ENCODE measurements at places on chromosomes 16 and 17.

DNA sequence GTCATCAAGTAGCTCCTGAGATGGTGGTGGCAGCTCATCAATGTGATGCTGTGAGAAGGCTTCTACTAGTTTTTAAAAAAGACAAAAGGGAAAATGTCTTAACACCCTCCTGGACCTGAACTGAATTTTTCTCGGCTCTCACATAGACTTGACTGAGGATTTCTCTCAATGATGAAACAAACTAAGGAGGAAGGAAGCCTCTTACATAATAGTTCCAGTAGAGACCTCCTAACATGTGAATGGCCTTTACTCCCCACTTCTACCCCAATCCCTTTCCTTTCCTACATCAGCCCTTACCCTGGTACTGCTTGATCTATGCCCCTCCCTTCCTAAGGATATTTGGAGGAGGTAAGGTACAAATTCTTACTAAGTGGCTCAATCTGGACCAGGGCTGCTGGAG lies 54.8 kb upstream of the MTMR4 start:
- no peak for DNase-seq

DNA sequence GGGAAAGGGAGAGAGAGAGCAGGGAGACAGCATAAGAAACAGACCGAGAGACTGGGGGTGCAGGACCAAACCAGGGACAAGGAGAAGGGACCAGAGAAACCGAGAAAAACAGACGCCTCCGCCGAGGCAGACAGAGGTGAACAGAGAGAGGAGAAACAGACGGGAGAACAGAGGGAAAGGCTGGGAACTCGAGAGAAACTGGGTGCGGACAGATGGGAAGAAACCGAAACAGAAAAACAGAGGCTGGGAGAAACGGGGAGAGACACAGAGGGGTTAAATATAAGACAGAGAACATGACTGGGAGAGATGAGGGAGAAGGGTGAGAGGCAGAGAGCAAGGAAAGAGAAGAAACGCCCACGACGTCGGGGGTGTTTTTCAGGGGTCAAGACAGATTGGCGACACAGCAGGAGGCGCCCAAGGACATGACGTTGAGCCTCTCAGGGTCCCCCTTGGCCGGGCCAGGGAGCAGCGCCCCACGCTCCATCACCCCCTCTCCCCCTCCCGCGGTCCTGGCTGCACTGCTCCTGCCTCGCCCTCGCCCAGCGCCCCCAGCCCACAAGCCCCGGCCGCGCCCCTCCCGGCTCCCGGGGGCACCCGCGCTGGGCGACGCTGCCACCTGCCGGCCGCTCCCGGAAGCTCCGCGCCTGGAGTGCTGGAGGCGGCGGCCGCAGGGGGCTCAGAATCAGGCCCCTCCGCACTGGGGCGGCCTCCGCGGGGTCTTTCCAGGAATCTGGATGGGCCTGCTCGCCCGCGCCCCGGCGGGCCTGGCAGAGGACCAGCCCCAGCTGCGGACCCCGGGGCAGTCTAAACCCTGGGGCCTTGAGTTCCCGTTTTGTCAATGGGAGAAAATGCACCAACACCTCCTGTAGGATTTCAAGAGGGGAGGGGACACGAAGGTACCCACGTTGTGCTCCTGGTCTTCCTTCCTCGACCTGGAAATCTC lies 1.3 kb upstream of the TMEM92 start:
- DNase-seq = no peak

- no peak for DNase-seq
Measured at GRCh38 chr17:65177901-65178300, 40.7 kb downstream of the RGS9 start.

DNA sequence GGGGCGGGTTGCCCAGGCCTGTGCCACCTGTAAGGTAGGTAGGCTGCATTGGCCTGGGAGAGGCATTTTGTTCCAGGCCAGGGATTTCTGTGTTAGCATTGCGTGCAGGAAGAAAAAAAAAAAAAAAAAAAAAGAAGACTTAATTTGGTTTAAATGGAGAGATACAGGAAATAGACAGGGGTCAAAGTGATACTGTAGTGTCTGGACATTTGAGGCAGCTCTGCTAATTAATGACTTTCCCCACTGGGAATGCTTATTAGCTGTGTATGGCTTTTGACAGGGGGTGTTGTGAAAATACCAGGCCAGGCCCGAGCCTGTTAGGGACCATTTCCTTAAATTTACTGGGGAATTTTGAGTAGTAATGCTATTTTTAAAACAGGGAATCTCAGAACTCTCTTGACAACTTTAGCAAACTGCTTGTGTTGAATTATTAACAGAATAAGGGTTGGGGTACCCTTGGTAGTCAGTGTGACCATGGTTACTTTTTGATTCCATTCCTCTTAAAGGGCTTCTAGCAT lies 1.0 kb downstream of the MAP2K4 start:
- no peak for DNase-seq

DNA sequence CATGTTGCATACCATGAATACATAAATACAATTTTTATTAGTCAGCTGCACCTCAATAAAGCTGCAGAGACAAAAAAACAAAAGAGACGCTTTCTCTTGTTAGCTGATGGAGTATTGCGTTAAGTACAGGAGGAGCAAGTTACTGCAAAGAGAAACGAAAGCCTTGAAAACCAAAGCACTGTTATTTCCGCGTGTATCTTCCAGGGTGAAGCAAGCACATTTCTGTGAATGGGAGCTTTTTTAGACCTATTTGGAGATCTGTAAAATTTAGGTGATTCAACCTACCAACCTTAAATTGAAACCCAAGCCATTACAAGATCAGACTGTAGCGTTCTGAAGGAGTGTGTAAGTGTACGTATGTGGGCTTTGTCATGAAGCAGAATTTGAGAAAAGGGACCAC lies 390.4 kb downstream of the SOX9 start:
- DNase-seq = no peak

GRCh38 chr16:8929086-8929748 lies 34.5 kb downstream of the USP7 start:
- DNase-seq = no peak

- no peak for DNase-seq
Measured at GRCh38 chr17:7922845-7923628, 6.6 kb downstream of the KCNAB3 start.

- DNase-seq = no peak
Measured at GRCh38 chr17:35239823-35240222, 3.0 kb upstream of the SLFN5 start.

- no peak for DNase-seq
Measured at GRCh38 chr17:37147301-37147812, 198.6 kb downstream of the AATF start.

DNA sequence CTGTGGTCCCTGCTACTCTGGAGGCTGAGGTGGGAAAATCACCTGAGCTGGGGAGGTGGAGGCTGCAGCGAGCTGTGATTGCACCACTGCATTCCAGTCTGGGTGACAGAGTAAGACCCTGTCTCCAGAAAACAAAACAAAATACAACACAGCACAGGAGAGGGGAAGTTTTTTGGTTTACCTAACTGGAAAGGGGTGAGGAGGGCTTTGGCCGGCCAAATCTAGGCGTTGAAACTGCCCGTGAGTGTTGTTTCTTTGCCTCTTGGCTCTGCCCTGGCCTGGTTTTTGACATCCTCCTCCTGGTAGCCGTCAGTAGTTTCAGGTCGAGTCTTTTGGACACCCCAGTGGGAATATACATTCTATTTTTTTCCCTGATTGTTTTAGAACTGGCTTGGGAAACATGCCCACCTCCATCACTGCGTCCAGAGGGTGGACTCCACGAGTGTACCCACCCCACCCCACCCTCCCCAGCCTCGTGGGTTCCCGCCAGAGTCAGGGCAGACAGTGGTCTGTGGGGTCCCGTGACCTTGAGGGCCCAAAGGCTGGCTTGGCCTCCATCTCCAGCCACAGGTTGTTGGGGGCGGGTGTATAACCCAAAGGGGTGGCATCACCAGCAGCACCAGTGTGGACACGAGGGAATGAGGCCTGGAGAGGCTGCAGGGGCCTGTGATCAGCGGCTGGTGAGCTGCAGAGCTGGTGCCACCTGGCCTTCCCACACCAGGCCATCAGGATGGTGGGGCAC lies 42.7 kb downstream of the NT5M start:
- DNase-seq = no peak

GRCh38 chr16:62225675-62226074 lies 189.4 kb upstream of the CDH8 start:
- DNase-seq = no peak

- no peak for DNase-seq
Measured at GRCh38 chr17:65201331-65201730, 64.2 kb downstream of the RGS9 start.

- DNase-seq = no peak
Measured at GRCh38 chr17:74836191-74836590, 23.5 kb downstream of the GRIN2C start.

- DNase-seq = no peak
Measured at GRCh38 chr16:73124665-73125375, 76.9 kb upstream of the ZFHX3 start.

GRCh38 chr16:23207485-23207884 lies 24.9 kb downstream of the SCNN1G start:
- no peak for DNase-seq

- DNase-seq = no peak
Measured at GRCh38 chr17:50322271-50322670, 23.7 kb upstream of the XYLT2 start.

- DNase-seq = no peak
Measured at GRCh38 chr16:47866423-47866822, 289.4 kb downstream of the ABCC12 start.

DNA sequence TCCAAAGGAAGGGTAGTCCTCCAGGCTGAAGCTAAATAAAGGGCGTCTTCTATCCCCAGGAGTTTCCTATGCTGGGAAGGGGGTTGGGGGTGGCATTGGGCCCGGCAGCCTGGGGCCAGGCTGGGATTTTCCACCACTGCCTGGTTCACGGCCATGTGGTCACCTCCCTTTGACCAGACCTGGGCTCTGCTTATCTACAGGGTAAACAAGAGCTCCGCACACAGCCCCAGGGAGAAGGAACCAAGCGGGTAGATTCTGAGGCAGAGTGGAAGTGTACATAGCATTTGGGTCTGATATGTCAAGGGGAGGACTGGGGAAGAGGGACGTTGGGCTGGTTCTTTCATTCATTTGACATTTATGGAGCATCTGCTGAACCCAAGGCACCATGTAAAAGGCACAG lies 27.2 kb upstream of the TMEM220 start:
- DNase-seq = no peak

- DNase-seq = no peak
Measured at GRCh38 chr17:46815474-46816353, 2.8 kb downstream of the WNT3 start.

DNA sequence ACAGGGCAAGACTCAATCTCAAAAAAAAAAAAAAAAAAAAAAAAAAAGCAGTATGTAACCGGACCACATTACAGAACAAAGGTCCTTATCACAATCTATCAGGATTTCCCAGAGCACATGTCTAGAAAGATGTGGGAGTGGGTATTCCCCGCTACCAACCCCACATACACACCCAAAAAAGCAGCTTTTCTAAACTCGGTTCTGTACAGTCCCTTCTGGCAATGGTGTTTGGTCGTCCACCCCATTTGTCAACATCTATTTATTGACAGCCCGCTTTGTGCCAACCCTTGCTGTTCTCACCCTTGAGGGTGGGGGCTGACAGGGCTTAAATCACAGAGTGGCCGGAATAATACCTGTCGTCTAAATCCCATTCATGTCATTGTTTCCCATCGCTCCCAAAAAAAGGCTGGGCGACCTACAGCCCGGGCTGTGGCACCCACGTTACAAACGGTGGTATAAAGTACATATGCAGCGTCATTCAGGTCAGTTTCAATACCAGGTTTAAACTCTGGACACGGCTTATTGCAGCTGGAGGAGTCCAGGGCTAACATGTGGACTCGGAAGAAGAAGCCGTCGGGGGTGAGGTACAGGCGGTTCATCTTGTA lies 3.6 kb downstream of the C17orf58 start:
- DNase-seq = no peak

DNA sequence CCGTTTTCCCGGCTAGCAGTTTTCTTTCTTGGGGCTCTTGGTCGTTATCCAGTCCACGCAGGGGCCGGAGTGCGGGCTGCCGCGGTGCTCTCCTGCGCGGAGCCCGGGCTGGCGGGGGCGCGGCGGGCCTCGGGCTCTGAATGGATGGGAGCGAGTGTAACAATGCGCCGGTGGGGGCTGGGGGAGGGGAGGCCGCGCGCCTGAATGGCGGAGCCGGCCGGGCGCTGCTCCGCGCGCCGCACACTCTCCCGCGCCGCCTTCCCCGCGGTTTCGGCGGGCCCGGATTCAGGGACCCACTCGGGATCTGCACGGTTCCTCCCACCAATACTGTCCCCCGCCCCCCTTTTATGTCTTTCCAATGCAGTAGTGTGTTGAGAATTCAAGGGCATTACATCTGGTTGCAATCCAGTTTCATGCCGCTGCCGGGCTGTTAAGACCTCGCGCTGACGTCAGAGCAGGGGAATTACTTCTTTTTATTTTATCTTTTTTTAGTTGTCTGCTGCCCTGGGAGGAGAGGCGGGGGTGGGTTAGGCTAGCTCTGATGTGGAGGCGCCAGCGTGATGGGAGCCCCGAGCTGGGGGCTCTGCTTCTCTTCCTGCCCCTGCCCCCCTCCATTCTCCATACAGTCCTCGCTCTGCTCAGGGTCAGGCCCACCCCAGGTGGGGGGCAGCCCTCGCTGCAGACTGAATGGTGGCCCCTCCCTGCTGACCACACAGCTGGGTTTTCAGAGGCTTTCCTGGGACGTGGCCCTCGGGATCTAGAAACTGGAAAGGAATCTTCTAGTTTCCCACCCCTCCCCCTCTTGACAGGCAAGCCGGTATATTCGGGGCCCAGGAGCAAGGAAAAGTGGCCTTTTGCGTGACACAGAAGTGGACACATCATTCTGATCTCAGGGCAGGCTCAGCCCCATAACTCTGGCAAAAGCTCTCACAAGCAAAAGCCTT lies 1.8 kb downstream of the RAI1 start:
- DNase-seq = no peak

DNA sequence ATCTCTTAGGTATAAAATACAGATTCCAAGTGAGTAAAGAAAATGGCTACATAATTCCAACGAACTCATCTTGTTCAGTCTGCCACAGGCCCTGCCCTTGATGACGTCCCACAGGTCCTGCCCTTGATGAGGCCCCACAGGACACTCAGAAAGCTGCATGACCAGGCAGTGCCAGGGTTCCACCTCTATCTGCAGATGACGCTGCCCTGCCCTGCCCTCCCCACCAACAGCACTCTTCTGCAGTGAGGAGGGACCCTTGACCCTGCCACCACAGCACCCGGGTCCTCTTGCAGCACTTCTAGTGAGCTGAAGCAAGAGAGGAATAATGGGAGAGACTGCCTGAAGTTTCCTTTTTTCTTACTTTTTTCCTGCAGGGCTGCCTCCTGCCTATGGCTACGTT lies 118.4 kb downstream of the VPS53 start:
- DNase-seq = no peak

DNA sequence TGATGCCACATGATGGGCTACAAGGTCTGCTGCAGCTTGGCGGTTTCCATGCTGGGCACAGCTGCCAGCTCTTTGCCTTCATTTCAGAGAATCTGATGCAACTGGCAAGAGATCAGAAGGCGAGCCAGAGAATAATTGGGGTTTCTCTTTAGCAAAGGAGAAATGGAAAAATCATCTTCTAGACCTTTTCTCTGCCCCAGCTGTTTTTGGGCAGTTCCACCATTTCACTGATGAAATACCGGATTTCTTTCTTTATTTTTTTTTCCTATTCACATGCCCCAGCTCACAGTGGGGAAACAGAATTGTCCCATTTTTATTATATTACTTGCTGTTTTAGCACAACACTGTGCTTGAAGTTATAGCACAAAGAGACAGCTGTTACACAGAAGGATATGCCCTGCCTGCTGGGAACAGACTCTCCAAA lies 439.3 kb upstream of the GOT2 start:
- DNase-seq = no peak

- DNase-seq = no peak
Measured at GRCh38 chr16:84091460-84091859, 25.3 kb downstream of the MBTPS1 start.

- DNase-seq = no peak
Measured at GRCh38 chr17:12422651-12423050, 243.0 kb upstream of the MYOCD start.
